ENCODE measurements at places on chromosomes 6 and 20.

GRCh38 chr6:88870717-88871330 is 92.6 kb downstream of the RNGTT start:
- DNase-seq: no peak

DNA sequence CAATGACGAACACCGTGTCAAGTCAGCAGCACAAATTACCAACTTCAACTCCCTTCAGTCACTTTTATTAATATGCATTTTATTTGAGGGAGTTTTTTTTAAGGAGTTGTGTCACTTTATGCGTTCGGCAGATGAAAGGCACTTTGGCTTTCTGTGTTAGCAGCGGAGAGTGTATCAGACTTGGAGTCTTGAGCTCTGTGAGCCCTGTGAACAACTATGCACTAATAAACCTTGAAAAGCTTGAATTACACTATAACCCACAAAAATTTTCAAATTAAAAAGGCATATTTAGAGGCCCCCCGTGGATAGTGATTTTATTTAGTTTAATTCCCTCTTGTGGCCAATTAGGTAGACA is 335.3 kb upstream of the NT5E start:
- no peak for DNase-seq

- DNase-seq: no peak
Observed at GRCh38 chr20:34083137-34083536, 28.9 kb downstream of the EIF2S2 start.

DNA sequence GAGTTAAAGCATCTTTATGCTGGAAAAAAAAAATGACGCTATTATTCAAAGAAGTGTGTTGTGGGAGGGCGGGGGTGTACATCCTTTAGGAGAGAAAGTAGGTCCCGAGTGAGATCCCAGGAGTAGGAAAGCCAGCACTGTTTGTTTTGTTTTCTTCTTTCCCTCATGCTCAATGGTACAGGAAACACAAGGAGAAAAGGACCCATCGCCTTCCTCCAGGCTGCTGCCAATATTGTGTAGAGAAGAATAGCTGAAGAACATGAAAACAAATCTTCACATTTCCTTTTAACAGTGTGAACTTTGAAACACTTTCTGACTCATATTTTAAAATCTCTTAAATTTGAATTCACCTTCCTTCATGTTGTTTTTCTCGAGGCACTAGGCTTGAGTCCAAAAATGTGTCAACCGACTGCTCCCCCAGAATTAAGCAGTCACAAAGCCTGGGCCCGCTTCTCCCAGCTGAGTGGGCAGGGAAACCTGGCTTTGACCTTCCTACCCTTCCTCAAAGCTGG is 22.3 kb downstream of the PPP1R16B start:
- no peak for DNase-seq

- peak; percentile 58 for DNase-seq
Observed at GRCh38 chr20:2872459-2873009, 747 bp upstream of the PTPRA start.

GRCh38 chr6:70844301-70844700 is 112.6 kb downstream of the B3GAT2 start:
- DNase-seq: no peak

GRCh38 chr20:58447511-58448391 is 58.7 kb downstream of the VAPB start:
- DNase-seq: no peak
